NCI-H460 (cell line): ENCODE measurements at places on chromosomes 6 and 20.

GRCh38 chr6:136920216-136920615 is 1.9 kb upstream of the SLC35D3 start:
- no peak for DNase-seq

- peak; percentile 13 for DNase-seq
These were observed 647.6 kb upstream of the FLRT3 start for GRCh38 chr20:14984768-14985622.

- DNase-seq = no peak
These were observed 210.6 kb downstream of the DLL1 start for GRCh38 chr6:170080169-170080827.

DNA sequence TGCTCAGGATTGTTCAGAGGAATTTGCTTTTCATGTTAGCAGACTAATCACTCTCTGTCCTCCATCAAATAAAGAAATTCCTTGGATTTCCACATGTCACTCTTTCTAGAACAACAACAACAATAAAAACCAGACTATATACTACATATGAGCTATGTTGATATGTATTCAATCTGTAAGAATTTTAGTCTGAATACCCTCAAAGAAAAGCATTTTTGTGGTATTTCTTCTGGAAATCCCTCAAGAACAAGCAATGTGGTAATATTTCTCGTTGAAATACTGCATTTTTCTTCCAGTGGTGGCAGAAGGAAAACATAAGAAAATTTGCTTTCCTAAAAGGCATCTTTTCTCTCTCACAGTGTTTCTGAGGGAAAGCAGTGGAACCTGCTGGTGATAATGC is 312.6 kb upstream of the RSPO3 start:
- DNase-seq = no peak

- DNase-seq = no peak
These were observed 516.2 kb downstream of the BCKDHB start for GRCh38 chr6:80622641-80623040.

DNA sequence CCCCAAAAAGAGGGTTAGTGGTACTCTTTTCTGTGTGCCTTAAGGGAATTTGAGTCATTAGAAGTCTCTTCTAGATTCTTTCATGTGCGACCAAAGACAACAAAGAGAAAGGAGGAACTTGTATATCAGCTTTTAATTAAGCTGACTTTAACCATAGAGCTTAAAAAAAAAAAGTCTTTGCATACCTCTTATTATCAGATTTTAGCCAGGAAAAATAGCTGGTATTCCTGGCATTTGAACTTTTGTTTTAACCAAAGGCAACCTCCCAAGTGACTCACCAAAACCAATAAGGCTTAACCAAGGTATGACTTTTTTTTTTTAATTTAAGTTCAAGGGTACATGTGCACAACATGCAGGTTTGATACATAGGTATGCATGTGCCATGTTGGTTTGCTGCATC is 375.0 kb downstream of the CDC5L start:
- DNase-seq = no peak

DNA sequence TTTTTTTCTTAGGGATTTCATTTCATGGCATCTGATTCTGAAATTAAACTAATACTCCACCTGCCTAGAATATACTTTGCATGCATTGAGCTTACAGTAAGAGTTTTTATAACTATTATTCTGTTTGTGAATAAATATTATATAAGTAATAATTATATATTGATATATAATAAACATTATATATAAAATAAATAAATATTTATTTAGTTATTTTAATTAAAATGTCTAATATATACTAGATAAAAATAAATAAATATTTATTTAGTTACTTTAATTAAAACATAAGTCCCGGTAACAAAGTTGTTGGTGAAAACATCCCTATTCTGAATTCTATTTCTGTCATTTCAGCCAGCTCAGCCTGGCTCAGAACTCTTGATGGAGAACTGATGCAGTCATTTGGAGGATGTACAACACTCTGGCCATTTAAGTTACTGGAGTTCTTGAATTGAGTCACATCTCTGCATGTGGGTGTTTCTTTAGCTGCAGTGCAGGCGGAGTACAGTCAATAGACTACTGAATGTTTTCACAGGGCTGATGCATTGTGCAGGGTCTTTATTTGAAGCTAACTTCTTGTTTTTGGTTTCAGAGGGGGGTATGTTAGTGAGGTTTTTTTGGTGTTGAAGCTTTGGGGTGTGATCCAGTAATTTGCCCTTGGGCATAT is 508.9 kb upstream of the ADGRB3 start:
- no peak for DNase-seq

GRCh38 chr20:37123441-37123840 is 27.6 kb upstream of the RBL1 start:
- no peak for DNase-seq

DNA sequence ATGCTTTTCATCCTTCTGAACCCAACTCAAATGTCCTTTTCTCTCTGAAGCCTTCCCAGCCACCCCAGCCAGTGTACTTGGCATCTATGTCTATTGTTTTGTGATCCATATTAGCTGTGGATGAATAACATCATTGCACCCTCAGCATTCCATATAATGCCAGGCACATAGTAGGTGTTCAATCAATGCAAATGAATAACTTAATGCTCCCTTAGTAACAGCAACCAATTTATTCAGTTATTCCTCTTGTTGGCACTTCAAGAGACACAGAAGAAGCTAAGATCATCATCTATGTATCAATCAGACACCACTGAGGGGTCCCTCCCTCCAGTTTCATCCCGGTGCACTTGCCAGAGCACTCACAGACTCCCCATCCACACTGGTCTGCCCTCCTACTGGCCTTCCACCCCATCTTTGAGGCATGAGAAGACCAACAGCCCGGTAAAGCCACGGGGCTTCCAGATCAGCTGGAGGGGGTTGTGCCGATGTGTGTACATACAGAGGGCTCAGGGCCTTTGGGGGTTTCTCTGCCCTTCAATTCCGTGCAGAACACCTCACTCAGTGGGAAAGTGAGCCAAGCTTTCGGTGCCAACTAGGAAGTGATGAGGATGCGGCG is 2.4 kb upstream of the TAF8 start:
- DNase-seq = no peak

DNA sequence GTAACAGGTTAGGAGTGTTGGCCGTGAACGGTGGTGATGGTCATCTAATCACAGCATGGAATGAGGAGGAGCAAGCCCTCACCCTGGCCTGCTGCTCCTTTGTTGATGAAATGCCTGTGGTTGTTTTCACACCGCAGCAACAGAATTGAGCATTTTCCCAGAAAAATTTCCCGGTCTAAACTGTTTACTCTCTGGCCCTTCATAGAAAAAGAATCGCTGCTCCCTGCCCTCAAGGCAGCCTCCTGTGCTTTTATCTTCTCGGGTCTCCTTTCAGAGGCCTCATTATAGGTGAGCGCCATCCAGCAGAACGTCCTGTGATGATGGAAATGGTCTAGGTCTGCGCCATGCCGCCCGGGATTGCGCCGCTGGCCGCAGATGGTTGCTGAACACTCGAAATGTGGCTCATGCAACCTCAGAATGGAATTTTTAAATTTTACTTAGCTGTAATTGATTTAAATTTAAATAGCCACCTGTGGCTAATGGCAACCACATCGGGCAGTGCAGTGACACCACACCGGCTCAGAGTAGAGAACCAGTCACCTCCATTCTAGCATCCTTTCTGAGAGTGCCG is 30.2 kb downstream of the PHACTR3 start:
- DNase-seq = no peak

- no peak for DNase-seq
These were observed 3.2 kb downstream of the DEFB125 start for GRCh38 chr20:90651-91050.

- DNase-seq = no peak
These were observed 16.9 kb upstream of the SLC22A16 start for GRCh38 chr6:110493253-110493800.

DNA sequence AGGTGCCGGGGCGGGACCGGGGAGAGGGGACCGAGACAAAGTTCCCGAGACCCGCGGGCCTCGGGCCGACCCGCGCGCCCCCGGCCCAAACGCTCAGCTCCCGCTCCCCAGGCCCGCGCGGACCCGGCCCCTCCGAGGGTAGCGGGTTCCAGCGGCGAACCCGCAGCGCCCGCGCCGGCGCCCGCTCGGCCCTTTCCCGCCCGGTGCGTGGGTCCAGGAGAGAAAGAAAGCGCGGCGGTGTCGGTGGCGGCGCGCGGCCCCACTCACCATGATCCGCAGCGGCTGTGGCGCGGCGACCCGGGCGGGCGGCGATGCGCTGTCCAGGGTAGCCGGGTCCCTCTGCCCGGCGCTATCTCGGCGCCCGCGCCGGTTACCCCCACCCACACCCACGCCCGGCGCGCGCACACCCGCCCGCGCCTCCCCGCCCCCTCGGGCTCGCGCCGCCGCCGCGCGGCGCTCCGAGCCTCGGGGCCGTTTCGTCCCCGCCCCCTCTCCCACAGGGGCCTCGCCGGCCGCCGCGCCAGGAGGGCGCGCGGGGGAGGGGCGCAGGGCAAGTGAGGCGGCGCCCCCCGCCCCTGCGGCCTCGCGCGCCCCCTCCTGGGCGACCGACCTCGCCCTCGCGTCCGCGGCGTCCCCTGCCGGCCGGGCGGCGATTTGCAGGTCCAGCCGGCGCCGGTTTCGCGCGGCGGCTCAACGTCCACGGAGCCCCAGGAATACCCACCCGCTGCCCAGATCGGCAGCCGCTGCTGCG is at the start of gene ELOVL2:
Gene ELOVL2 (minus strand): TSS at position 345 of the 751 bp plus-strand sequence. CDS start 75 bp downstream, at position 270.
- DNase-seq = peak; percentile 28

GRCh38 chr20:50278377-50278683 is 87.7 kb downstream of the CEBPB start:
- no peak for DNase-seq

GRCh38 chr20:46558511-46558959 is 8.1 kb upstream of the OCSTAMP start:
- DNase-seq = peak; percentile 16

- DNase-seq = no peak
These were observed 22.2 kb downstream of the XRN2 start for GRCh38 chr20:21325296-21325695.
